ENCODE measurements at places on chromosomes 6 and 20.

DNA sequence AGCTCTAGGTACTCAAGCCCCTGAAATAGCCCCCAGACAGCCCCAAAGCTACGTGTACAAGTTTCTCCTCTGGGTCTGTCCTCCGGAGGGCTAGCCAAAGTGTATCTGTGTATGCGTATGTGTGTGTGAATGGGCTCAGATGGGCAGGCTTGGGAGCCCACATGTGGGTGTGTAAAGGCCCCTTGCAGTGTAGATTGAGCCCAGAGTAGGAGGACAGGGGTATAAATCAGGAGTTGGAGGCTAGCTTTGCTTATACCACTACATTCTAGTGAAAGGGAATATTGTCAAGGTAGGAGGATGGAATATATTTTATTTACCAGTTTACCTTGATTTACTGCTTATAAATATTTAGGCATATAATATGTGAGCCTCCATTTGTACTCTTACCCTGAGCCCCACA is 9.0 kb upstream of the MAP3K7 start:
- DNase-seq: no peak

GRCh38 chr6:122669868-122670267 is 59.7 kb downstream of the PKIB start:
- no peak for DNase-seq

- no peak for DNase-seq
These were observed 11.8 kb downstream of the LOC128125822 start for GRCh38 chr6:63584125-63584514.

- no peak for DNase-seq
These were observed 174.0 kb upstream of the AFDN start for GRCh38 chr6:167652701-167653095.

- DNase-seq: no peak
These were observed 12.2 kb upstream of the SLC17A2 start for GRCh38 chr6:25942561-25943147.

GRCh38 chr20:24783631-24784492 is 165.2 kb upstream of the CST7 start:
- DNase-seq: no peak

All from forelimb muscle (tissue), 1 donor.